Activated naive CD4-positive, alpha-beta T cell treated with anti-CD3 and anti-CD28 coated beads, Interleukin-2, amount 50 U/mL, for 72 hours (primary cell): ENCODE measurements at places on chromosomes 2 and 18. TPM values are rescaled to one million over a fixed set of nuclear protein-coding genes. Genes with fewer than 3 reads are reported as not detected.

DNA sequence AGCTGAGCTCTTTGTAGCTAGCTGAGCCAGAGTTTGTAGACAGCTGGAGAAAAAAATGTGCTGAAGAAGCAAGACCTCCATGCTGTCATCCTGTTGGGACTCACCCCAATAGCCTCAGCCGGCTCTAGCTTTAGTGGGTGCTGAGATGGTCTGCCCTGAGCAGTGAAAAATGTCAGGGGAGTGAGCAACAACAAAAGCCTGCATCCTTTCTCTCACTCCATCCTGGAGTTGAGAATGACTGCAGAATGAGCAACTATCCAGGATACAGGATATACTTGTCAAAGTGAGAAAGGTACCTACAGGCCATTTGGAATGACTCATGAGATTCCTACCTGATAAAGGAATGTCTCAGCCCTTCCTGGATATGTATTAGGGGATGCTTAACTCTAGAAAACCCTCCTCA, 146.1 kb upstream of the DLX2 start:
- no peak for DNase-seq

- no peak for DNase-seq
Measured at GRCh38 chr2:57878171-57878865, 168.3 kb upstream of the VRK2 start.

Gene BMPR2
- total RNA-seq: 8.0 TPM

Gene CDCA7
- 82.5 TPM for total RNA-seq

Gene BOD1L2
- not detected for total RNA-seq
